Psoas muscle (tissue), 8 donors: ENCODE measurements at places on chromosomes 2 and 18. TPM values are rescaled to one million over a fixed set of nuclear protein-coding genes. Genes with fewer than 3 reads are reported as not detected.
A peak's percentile ranks its signal among the peaks of the same experiment; 100 is the strongest.

Gene IL1R1
- 11.3 TPM for polyA plus RNA-seq

Gene DNAJC5G
- polyA plus RNA-seq, result not detected

Gene INHA
- polyA plus RNA-seq, result 0.10 TPM

Gene RGPD4
- under 0.01 TPM for polyA plus RNA-seq

Gene RUFY4
- 0.01 TPM for polyA plus RNA-seq

Gene ARHGAP28
- polyA plus RNA-seq, result 0.79 TPM

Gene LAMA1
- polyA plus RNA-seq, result 2.6 TPM

Gene FABP1
- polyA plus RNA-seq, result 1.6 TPM

Gene SERPINB12
- polyA plus RNA-seq, result not detected

Gene MSTN
- polyA plus RNA-seq, result 1.6 TPM

Gene GCG
- 0.23 TPM for polyA plus RNA-seq

Gene RAB12
- 111 TPM for polyA plus RNA-seq

Gene GREB1L
- 0.59 TPM for polyA plus RNA-seq

GRCh38 chr18:27921904-27922751 lies 254.8 kb downstream of the CDH2 start:
- DNase-seq, result no peak

GRCh38 chr2:204869132-204869823 lies 324.0 kb downstream of the PARD3B start:
- no peak for DNase-seq

DNA sequence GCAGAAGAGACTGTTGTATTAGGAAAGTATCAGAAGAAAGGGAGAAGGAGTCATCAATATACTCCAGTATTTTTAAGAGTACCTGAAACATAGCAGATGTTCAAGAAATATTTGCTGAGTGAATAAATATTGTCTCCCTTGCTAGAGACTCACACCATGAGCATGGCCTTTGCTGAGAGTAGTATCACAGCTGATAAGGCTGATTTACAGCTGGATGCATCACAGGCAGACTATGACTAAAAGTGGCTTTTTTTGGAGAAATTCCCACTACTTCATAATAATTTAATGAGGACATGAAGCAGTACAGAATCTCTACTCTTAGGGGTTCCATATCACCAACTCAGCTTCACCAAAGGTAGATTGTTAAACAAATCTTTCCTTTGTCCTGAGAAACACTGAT lies 373.3 kb downstream of the RBM43 start:
- DNase-seq, result no peak

DNA sequence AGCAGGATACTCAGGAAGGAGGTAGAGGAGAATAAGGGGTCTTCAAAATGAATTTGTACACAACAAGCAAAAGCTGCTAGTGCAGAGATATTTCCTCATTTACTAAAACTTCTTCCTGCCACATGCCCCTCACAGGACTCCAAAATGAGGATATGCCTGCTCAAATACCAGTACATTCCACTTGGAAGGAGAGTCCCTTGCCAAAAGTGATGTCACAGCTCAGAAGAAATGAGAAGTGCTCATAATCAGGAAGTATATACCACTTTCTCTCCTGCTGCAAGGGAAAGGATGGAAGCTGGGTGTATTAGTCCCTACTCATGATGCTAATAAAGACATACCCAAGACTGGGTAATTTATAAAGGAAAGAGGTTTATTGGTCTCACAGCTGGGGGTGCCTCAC lies 87.7 kb upstream of the FSHR start:
- no peak for DNase-seq

- DNase-seq, result no peak
Measured at GRCh38 chr2:216916956-216917650, 57.2 kb upstream of the TNP1 start.

- DNase-seq, result no peak
Measured at GRCh38 chr2:138490673-138491494, 10.7 kb upstream of the SPOPL start.

DNA sequence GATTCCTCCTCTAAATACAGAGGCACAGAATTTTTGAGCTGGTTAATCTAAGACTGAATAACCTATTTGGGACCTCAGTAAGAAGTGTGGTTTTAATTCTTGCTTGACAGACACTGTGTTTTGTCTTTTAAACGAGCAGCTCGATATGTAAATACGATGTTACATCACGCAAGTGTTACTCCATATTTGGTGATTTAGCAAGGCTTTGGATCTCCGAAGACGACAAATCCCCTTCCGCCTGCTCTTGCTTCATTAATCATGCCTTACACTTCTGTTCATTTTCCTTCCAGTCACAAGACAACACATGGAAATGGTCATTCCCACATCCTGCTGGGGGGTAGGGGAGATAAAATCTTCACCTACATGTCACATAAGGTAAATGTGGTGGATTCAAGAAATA lies 9.4 kb downstream of the BCL11A start:
- no peak for DNase-seq

DNA sequence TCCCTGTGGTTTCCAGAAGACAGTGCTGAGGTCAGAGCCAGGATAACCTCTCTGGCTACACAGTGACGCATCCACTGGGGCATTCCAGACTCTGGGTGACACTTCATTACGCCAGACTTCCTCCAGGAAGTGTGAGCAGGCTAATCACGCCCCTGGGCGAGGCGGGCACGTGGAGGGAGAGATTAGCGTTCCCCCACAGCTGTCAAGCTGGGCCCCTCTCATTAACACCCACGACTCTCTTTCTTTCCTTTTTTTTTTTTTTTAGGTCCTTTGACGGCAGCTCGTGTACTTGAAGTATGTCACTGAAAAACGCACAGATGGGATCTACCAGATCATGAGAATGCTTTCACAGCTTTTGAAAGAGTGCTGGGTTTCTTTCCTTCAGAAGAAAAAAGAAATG lies 274.6 kb downstream of the AFF3 start:
- DNase-seq, result no peak

GRCh38 chr18:2240311-2240705 lies 331.0 kb downstream of the METTL4 start:
- DNase-seq, result no peak

DNA sequence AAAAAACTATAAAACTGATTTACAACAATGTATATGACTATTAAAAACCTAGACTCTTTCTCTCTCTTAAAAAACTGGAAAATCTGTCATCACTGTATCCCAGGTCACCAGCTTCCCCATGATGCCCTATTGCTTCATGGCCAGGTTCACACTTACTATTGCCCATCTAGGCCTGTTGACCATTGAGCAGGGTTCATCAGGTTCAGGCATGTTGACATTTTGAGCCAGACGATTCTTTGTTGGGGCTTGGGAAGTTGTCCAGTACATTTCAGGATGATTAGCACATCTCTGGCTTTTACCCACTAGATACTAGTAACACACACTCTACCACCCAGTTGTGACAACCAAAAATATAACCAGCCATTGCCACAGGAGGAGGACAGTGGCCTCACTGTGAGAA lies 26.9 kb upstream of the RAB27B start:
- no peak for DNase-seq

DNA sequence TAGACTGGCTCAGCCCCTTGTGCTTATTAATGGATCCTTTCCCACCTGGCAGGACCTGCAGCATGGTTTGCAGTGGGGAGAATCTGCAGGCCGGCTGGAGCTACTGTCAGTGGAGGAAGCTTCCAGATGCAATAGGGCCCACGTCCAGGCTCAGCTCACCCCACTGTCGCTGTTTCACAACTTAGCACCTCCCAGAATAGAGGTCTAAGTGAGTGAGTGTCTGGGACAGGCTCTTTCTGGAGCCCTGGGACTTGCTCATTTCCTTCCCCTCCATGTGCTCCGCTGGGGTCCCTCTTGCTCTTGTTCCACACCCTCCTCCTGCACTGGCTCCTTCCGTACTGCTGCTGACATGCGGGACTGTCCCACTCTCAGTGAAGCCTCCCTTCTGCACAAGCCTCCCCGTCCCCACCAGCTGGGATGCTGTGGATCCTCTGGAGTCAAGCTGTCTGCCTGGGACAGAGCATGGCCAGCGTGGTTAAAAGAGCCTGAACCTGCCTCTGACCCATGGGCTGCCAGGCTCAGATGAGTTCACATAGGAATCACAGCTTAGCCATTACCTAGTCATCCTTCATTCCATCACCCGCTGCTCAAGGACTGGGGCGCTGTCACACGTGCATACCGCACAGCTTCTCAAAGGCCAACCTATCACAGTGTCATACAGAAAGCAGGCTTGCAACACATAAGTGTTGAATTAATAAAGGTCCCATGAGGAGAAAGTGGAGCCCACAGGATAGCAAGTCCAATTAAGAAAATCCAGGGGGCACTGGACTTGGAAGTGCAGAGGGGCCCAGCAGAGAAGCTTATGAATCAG lies 135.9 kb downstream of the ACKR3 start:
- peak; percentile 71 for DNase-seq

DNA sequence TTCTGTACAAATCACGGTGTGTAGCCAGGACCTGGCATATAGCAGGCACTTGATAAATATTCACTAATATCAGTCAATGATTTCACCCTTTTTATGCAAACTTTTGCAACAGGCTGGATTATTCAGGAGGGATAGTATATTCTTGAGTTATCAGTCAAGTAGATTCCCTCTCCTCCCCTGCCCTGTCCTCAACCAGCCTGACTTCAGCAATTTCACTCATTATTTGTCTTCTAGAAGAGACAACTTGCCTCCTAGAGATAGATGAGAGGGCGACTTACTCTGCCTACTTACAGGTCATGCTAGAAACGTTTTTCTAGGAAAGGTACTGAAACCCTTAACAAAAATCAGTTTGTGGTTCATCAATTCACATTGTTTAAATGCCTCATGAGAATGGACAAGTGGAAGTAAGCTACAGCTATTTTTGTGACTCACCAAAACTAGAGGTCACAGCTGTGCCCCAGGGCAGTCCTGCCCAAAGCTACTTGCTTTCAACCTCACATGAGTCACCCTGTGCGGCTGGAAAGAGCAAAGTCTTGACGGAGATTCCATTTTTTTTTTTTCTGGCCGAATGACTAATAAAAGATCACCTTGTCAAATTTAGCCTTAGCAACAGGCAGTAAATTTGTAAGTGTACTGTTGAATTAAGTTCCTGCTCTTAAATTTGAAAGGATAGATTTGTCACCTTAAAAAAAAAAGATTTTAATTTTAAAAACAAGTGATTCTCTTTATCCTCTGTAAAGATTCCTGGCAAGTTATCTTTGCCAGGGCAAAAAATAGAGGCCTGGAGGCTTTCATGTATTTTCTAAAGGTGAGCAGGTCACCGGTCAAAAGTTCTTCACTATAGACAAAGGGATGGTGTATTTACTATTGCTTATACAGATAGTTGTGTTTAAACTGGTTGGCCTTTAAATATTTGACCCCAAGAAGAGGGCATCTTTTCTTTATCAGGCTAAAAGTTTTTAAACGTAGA lies 109.0 kb upstream of the SLC35G4 start:
- peak; percentile 50 for DNase-seq

GRCh38 chr2:158995677-158996049 lies 27.2 kb downstream of the TANC1 start:
- DNase-seq, result no peak

GRCh38 chr2:212282671-212283261 lies 255.8 kb downstream of the ERBB4 start:
- DNase-seq, result no peak

DNA sequence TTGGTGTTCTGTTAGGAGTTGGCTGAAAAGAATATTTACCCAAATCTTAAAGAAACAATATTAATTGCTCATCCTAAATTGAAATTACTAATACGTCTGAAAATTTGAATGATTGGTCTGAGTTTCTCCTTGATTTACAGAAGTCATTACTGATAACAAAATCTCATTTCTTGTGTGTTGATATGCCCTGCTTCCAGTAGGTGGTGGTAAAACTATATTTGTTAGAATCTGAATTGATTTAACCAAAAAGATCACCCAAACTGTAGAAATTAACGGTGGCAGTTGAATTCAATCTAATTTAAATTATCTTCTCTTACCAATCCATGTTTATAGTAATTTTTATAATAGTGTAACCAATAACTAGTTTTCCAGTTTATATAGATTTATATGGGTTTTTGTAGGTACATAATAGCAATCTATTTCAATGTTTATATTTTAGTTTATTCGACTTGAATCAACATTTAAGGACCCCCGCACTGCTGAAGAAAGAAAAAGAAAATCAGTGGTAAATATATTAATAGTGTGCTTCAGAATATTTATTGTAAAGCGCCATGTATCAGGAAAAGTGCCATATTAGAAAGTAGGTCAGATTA lies 38.3 kb downstream of the PAPOLG start:
- DNase-seq, result no peak

- no peak for DNase-seq
Measured at GRCh38 chr2:100142393-100142792, at the start of gene AFF3. TSS of gene AFF3 (minus strand) at chr2:100142590. CDS start at chr2:100104454, 38,136 bp downstream.

DNA sequence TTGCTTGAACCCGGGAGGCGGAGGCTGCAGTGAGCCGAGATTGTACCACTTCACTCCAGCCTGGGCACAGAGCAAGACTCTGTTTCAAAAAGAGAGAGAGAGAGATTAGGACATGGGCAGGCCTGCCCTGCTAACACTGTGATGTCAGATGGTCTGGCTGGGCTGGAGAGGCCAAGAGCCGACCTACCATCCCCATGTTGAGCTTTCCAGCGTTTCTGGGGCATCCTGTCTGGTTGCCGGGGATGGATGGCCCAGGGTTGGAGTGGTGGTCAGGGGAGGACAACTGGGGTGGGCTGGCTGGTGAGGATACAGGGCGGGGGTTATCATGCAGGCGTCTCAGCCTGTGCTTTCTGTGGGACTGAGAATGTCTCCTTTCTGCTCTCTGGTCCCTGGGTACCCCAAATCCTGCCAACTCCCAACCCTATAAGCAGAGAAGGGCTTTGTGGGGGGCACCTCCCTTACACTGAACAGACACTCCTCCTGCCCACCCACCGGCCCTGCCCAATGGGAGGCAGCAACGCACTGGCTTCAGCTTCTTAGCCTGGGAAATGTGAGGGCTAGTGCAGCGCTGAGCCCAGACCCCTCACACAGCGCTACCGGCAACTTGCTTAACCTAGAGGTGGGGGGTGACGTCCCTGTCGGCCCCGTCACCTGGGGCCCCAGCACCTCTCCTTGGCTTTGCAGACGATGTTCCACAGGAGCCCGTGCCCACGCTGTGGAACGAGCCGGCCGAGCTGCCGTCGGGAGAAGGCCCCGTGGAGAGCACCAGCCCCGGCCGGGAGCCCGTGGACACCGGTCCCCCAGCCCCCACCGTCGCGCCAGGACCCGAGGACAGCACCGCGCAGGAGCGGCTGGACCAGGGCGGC lies 5.4 kb downstream of the SNORC start:
- no peak for DNase-seq

- peak; percentile 31 for DNase-seq
Measured at GRCh38 chr2:120469426-120469825, 123.5 kb downstream of the INHBB start.

GRCh38 chr2:176390276-176391147 lies 121.3 kb downstream of the MTX2 start:
- DNase-seq, result no peak

DNA sequence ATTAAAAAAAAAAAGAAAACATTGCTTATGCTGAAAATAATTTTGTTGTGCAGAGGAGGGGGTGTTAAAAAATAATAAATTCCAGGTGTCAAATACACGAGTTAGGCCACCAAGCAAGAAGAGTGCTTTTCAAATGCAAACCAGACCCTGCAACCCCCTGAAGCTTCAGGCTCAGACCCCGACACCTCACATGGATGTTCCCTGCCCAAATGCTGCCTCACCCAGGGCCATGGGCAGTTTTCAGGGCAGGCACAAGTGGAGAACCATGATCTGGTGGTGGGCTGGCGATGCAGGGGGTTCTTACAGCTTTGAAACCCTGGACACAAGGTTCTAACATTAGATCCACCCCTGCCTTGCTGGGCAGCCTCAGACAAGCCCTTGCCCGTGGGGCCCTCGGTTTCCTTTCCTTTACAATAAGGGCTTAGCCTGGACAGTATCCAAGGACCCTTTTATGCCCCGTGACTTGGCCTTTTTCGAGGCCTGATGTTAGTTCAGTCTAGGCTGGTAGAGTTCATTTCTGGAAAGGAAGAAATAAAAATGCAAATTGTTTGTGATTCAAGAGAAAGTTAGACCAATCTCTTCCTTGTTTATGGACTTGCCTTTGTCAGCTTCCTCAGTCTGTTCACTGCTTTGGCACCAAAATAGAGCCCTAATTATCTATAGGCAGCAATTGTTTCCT lies 168.7 kb downstream of the DDX1 start:
- no peak for DNase-seq
